ENCODE measurements at places on chromosomes 5 and 9.

DNA sequence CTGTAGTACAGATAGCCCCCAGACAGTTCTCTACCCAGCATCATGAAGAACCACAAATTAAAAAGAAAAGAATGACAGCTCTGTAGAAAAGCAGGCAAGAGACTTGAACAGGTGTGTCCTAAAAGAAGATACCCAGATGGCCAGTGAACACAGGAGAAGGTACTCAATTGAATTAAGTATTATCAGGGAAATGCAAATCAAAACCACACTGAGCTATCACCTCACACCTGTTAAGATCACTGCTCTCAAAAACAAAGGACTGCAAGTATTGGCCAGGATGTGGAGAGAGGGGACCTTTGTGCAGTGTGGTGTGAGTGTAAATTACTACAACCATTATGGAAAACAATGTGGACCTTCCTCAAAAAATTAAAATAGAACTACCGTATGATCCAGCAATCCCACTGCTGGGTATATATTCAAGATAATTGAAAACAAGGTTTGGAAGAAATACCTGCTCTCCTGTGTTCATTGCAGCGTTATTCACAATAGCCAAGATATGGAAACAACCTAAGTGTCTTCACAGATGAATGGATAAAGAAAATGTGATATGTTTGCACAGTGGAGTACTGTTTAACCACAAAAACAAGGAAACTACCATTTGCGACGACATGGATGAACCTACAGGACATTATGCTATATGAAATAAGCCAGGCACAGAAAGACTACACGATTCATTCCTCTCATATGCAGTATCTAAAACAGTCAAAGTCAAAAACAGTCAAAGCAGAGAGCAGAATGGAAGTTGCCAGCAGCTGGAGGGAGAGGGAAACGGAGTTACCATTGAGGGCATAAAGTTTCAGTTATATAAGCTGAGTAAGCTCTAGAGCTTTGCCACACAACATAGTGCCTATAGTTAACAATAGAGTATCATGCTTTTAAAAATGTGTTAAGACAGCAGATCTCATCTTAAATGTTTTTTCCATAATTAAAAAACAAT, 102.6 kb downstream of the WNK2 start:
- no peak for DNase-seq

GRCh38 chr9:12629067-12629466, 64.1 kb upstream of the TYRP1 start:
- no peak for DNase-seq

DNA sequence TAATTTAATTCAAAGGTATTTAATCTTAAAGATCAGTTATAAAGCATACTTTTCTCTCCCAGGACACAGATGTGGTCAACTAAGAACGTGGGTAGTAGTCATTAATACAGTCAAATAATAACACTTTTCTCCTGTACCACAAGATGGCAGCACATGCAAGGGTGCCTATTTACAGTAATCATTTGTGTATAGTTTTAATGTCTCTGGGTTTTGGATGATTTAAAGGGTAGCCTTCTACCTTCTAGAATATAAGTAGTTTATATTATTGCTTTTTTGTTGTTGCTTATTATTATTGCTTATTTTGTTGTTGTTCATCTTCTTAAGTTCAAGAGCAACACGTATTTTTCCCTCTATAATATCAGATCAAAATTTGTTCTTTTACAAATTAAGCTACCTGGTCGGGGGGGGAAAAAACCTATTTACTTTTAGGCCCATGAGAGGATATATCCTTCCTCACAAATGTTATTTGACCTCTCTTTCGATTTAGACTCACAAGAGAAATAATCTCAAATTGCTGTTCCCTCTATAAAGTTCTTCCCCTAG, 59.6 kb upstream of the SLC27A6 start:
- peak; percentile 12 for DNase-seq

DNA sequence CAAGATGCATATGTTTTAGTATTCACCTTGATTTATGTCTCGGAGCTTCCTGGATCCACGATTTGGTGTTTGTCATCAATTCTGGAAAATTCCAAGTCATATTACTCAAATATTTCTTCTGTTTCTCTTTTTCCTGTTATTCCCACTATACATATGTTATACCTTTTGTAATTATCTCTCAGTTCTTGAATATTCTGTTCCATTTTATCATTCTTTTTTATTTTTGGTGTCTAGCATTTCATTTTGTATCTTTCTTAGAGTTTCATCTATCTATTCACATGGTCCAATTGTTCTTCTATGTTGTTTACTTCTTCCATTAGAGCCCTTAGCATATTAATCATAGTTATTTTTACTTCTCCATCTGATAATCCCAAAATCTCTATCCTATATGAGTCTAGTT, 637.8 kb upstream of the GRAMD2B start:
- no peak for DNase-seq

DNA sequence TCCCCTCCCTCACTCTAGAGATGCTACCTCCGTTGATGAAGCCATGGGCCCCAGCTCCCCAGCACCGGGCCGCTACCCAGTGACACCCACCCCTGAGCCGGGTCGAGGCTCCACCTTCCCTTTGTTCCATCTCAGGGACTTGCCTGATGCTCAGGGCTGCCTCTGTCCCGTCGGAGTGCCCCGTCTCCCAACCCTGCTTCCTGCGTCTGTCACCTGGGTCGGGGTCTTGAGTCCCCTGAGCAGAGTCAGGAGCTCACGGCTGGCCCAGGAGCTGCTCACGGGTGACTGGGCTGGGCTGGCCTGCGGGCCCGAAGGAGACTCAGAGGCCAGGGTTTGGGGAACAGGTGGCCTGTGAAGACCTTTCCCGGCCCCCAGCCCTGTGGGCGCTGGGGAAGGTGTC, 85.3 kb downstream of the KCNT1 start:
- no peak for DNase-seq

- DNase-seq, result no peak
Measured at GRCh38 chr9:79046401-79046800, 525.4 kb upstream of the TLE4 start.

DNA sequence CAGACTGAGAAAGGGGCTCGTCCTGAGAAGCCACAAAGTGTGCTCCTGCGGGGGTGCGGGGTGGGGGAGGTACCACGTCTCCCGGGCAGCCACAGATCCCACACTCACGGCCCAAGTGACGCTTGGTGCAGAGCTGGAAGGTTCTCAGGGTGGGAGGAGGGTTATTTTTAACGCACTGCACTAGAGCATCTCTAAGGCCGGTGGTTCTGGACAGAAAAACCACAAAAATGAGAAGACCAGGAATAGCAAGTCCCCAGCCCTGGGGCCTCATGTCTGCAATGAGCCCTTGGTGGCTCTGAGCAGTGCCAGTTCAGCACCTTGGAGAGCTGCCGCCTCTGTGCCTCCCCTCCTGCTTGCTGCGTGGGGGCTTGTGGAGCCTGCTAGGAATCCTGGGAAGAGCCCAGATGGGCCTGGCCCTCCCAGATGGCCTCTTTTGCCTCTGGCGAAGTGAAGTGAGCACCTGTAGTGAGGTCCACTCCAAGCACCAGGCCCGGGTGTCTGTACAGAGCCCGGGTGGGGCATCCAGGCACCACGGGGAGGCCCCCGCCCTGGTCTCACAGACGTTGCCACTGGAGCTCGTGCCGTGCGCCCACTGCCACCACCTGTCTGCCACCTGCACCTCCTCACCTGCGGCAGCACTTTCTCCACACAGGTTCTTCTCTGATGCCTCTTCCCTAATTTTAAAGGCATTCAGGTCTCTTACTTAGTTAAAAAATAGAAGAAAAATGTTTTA, 48.9 kb upstream of the CACNA1B start:
- DNase-seq, result no peak

- no peak for DNase-seq
Measured at GRCh38 chr9:69801989-69802388, 18.6 kb upstream of the CFAP95 start.

Data from activated naive CD4-positive, alpha-beta T cell treated with anti-CD3 and anti-CD28 coated beads, Interleukin-2, amount 50 U/mL, for 16 hours (primary cell).